ENCODE measurements at places on chromosomes 2 and 18. TPM values are rescaled to one million over a fixed set of nuclear protein-coding genes. Genes with fewer than 3 reads are reported as not detected.
A peak's percentile ranks its signal among the peaks of the same experiment; 100 is the strongest.

ITGA4 gene
- 142 TPM for total RNA-seq

DNA sequence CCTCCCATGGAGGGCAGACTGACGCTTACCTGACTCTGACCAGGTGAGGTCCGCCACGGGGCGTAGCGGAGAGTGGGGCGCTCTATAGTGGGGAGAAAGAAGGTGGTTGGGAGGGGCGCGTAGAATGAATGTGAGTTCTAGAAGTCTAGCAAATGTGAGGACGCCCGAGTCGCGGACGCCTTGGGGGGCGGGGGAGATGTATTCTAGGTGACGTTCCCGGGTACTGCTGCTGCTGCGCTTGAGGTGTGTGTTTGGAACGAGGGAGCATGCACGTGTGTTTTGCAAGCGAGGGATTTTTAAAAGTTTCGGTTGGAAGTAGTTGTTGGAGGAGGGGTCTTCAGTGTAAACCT, 758 bp downstream of the RIF1 start:
- DNase-seq, result peak; percentile 15

DNA sequence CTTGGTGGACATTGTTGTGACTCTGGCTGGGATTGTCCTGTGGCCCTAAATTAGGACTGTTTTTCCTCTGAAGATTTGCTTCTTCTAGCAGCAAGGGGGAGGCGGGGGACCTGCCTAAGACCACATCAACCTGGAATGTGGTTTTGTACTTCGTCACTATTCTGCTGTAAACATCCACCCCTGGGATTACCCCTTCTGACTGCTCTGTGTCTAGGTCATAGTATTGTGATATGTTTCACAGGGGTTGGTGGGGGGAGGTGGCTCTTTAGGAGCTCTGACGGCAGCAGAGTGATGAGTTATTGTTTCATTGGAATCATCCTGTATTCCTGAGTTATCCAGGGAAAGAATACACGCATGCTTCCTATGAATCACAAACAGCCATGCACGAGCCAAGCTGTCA, 226.4 kb upstream of the MYT1L start:
- peak; percentile 56 for DNase-seq

DNA sequence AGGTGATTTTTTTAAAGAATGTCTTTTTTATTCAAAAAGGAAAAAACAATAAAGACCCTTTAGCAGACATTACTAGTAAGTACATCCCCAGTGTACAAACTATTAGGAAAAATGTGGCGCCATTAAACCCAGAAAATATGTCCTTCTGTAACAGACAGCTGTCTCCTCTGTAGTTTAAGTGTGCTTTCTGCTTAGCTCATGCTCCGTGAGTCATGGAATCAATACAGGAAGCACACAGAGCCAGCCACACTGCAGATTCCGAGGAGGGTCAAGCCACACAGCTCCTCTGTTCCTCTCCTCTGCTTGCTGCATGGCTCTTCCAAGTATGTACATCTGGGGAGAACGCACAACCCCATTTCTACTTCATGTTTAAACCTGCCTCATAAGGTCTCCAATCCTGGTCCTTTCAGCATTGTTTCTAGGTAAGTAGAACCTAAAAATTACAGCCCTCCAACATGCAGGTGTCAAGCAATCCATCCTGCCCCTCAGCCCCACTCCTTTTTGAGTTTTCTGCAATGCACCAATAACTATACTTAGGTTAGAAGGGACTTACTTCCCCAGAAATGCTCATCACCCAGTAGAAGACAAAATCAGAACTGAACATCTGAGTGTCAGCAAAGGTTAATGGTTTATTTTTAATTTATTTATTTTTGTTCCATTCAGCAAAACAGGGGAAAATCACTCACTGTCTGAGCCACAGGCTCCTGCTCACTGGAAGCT, 37.5 kb downstream of the ACVR1 start:
- no peak for DNase-seq

- DNase-seq, result no peak
These were observed 60.7 kb downstream of the DGKD start for GRCh38 chr2:233414777-233415570.

DNA sequence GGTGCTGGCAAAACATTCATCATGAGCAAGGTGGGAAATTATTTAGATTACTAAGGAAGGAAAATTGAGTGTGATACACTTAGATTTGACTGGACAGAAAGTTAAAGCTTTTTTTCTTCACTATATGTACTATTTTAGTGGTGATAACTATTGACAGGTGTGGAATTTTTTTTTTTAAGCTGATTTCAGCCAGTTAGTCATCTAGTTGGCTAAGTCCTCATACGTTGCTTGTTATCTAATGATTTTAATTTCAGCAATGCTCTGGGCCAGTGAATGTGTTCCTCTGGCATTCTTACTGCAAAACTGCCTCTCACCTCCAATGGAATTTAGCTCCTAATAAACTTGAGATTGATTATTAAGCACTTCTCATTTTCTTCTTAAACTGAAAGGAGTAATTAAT, 1223.2 kb upstream of the ACVR2A start:
- no peak for DNase-seq

LBX2 gene
- 0.94 TPM for total RNA-seq

GRCh38 chr18:9173770-9174233, 37.2 kb downstream of the ANKRD12 start:
- no peak for DNase-seq

GPC1 gene
- 2.4 TPM for total RNA-seq
